Endodermal cell (in vitro differentiated cells): ENCODE measurements at places on chromosomes 1 and 21. TPM values are rescaled to one million over a fixed set of nuclear protein-coding genes. Genes with fewer than 3 reads are reported as not detected.

GRCh38 chr1:93980320-93981273 is 71.4 kb upstream of the GCLM start:
- peak; percentile 86 for DNase-seq

DNA sequence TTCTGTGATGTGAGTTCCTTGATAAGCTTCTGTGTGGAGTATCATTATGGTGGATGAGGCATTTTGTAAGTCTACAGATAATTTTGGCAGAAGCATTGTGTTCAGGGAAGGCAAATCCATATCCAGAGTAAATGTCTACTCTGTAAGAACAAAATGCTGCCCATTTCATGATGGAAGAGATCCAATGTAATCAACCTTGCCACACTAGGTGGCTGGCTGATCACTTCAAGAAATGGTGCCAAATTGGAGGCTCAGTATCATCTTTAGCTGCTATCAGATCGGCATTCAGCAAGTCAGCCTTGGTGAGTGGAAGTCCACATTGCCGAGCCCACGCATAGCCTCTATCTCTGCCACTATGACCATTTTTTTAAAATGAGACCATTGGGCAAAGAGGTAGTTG is 565.8 kb upstream of the USP24 start:
- no peak for DNase-seq

DNA sequence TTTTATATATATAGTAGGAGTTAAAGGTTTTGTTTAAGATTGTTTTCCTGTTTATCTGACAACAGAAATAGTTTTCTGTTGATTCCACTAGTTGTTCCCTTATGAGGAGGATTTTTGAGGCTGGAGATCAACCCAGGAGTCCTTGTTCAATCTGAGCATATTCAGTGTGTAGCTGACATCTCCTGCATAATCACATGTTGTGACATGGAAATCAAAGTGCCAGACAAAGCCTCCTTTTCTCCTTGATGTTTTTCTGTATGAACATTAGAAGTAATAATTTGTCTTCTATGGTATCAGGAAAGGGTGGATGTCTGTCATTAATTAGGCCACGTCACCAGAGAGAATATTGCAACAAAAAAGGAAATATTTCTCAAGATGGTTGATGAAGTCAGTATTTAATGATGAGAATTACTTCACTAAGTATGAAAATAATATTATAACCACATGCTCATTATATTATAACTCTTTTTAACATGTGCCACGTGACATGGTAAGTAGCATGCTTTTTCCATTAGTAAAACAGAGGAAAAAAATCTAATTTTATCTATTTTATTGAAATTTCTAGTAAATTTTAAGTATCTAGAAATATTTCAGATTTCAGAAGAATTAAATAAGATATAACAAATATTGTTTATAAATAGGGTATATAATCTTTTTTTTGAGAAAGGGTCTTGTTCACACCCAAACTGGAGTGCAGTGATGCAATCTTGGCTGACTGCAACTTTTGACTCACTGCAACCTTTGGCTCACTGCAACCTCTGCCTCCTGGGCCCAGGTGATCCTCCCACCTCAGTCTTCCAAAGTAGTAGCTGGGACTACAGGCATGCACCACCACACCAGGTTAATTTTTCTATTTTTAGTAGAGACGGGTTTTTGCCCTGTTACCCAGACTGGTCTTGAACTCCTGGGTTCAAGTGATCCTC is 223.5 kb downstream of the HMCN1 start:
- no peak for DNase-seq

DNA sequence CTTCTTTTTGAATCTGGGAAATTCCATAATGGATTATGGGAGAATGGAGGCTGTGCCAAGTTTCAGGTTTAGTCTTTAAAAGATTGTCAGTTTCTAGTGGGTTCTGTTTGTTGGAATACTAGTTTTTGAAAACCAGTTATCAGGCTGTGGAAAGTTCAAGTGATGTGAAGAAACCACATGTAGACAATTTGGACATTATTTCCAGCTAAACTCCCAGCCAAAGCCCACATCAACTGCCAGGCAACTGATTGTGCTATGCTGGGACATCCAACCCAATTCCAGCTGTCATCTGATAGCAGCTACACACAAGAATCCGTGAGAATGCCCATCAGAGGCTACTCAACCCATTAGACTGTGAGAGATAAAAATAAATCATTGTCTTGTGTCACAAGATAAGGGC is 546.1 kb upstream of the ADAMTS5 start:
- DNase-seq, result no peak

DNA sequence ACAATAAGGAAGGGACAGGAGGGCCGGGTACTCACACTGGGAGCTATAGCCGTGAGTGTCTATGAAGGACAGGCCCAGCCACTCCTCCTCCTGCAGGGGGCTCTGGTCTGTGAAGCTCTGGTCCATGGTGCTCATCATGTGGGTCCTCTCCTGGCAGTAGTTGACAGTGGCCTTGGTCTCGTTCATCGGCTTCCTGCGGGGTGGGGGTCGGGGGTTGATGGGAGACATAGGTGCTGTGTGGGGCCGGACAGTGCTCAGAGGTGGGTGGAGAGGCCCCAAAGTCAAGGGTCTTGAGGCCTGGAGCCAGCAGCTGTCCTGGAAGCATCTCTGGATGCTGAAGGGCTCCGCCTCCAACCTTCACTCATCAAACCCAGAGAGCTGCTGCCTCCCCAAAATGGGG is 260.4 kb downstream of the PTPRU start:
- DNase-seq, result no peak

DNA sequence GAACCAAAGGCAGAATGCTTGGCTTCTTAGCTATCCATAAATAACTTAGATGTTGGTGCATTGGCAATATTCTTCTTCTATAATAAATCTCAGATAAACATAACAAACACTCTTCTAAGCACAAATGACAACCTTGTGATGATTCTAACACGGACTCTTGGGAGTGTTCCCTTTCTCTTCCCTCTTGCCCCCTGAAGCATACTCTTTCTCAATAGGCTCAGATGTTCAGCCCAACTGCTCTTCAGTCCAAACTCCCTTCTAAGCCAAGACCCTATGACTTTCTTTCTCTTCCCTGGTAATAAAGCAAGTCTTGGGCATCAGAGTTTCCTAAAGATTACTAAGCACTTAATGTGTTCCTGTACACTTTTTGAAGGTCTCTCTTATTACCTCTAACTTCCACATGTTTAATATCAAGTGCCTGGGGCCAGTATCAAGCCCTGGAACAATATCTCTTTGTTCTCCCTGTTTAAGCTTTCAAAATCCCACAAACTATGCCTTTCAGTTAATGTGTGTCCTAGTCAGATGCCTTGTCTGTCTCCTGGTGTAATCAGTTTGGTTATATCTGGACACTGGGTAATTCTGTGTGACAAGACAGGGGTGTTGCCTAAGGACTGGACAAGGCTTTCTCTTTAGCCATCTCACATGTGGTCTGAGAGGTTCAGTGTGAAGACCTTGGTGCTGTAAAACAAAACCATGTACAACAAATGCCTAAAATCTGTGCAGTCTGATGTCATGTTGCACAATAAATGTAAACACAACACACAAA is 92.9 kb upstream of the IVNS1ABP start:
- no peak for DNase-seq

DNA sequence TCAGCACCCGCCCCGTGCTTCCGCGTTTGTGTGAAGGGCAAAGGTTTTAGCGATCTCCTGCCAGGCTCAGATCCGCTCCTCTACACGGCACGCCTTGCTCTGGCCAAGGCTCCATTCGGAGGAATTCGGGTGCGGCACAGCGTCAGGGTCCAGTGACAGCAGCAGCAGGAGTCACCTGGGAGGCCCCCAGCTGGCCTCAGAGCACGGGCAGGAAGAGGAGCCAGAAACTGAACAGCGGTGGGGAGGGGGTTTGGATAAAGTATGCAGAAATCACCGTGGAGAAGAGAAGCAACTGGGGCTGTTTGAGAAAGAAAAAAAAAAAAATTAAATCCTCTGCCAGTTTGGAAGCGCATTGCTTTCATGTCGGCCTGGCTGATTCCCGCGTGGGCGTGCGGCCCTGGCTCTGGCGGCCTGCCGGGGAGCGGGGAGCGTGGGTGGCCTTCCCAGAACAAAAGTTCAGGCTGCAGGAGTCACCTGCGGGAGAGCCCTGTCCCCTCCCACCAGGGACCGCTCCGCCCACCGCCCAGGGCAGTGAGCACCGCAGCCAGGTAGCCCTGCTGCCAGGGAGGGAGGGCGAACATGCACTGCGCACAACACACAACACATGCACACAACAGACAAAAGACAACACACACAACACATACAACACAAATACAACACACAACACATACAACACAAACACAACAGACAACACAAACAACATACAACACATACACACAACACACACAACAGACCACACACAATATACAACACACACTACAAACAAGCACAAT is 107.6 kb downstream of the ETS2 start:
- peak; percentile 88 for DNase-seq

- DNase-seq, result peak; percentile 61
Observed at GRCh38 chr1:41503538-41504113, 19.1 kb upstream of the EDN2 start.

- DNase-seq, result no peak
Observed at GRCh38 chr1:40708750-40709099, 17.2 kb downstream of the NFYC start.

GRCh38 chr1:223225481-223225880 is 82.4 kb upstream of the TLR5 start:
- no peak for DNase-seq

GRCh38 chr1:88768816-88769215 is 84.7 kb downstream of the PKN2 start:
- DNase-seq, result no peak

GRCh38 chr1:212190169-212190568 is 95.0 kb upstream of the PPP2R5A start:
- DNase-seq, result no peak

- DNase-seq, result no peak
Observed at GRCh38 chr1:209414803-209415329, 168.6 kb upstream of the CAMK1G start.

DNA sequence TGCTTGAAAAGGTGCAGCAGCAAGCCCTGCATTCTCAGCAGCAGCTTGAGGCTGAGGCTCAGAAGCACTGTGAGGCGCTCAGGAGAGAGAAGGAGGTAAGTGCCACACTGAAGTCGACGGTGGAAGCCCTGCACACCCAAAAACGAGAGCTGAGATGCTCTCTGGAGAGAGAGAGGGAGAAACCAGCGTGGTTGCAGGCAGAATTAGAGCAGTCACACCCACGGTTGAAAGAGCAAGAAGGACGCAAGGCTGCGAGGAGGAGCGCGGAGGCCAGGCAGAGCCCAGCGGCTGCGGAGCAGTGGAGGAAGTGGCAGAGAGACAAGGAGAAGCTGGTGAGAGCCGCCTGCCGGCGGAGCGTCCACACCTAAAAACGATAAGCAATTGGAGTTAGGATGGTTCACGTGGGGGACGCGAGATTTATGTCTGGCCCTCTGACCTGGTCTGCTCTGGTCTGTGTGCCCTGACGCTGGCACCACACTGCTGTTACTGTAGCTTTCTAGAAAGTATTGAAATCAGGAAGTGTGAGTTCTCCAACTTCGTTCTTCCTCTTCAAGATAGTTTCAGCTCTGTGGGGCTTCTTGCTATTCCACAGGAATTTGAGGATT is 26.7 kb upstream of the DIP2A start:
- no peak for DNase-seq

DNA sequence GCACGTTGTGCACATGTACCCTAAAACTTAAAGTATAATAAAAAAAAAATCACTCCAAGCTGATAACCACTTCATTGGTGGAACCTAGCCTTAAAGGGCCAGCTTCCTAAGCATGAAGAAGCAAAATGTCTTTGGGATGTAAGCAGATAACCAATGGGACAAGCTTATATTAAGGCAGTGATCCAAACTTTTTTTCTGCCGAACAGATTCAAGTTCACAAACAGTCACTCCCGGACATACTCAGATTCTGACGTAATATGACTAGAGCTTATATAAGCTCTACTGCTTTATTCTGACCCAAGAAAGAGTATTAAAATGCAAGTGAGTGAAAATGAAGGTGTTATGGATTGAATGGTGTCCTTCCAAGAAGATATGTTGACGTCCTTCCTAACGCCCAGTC is 44.9 kb upstream of the HIVEP3 start:
- no peak for DNase-seq

GRCh38 chr1:30085811-30086770 is 637.3 kb downstream of the MATN1 start:
- DNase-seq, result peak; percentile 97

DNA sequence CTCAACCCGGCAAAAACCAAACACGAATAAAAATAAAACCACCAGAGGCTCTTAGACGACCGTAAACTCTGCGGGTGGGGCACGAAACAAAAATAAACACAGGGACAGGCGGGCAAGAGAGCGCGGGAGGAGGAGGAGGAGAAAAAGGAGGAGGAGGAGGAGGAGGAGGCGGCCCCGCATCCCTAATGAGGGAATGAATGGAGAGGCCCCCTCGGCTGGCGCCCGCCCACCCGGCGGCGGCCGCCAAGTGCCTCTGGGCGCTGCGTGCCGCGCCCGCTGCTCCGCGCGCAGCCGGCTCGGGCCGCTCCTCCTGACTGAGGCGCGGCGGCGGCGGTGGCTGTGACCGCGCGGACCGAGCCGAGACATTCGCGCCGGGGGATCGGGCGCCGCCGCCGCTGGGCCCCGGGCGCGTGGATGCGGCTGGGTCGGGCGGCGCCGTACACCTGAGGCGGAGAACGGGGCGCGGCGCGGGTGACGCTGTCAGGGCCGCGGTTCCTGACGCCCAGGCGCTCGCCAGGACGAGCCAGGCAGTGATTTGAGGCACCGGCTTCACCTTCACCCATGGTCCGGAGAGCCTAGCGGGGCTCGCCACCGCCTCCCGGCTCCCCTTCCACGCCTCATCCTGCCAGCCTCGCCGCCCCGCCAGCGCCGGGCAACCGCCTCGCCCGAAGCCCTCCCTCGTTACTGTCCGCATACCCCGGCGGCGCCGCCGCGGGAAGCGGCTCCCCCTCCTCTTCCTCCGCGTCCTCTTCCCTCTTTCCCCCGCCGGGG is at the start of gene MARK1:
MARK1 (plus strand) TSS at position 229 of the 771 bp plus-strand sequence. CDS start 687 bp downstream, outside the sequence.
- peak; percentile 86 for DNase-seq

DNA sequence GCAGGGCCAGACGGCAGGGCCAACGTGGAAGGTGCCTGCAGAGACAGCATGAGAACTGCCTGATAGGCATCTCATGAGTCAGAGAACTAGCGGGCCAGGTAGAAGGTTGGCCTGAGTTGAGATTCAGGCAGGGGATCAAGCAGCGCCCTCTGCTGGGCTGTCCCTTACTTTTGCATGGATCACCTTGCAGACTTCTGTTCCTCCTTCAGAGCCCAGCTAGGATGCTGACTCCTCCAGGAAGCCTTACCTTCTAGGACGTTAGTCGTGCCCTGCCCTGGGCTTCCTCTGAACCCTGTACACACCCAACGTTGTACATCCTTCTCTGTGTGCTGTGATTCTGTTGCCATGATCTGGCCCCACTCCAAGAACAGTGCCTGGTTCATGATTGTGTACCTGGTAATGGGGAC is 231.3 kb upstream of the VAMP3 start:
- DNase-seq, result peak; percentile 96

GRCh38 chr1:19023787-19024186 is 67.3 kb upstream of the IFFO2 start:
- DNase-seq, result no peak

Gene MIGA1
- 9.5 to 9.8 TPM (median 9.7 TPM) in 3 replicates for total RNA-seq

Gene TMPRSS15
- 0.13 and 0.25 TPM in 2 replicates for total RNA-seq

Gene PCP4
- total RNA-seq, result not detected in 3 replicates

Gene ADAMTSL4
- 3.5 to 12.3 TPM (median 3.7 TPM) in 3 replicates for total RNA-seq

Gene JAK1
- total RNA-seq, result 22.9 and 23.4 TPM in 2 replicates

Gene SV2A
- 23.9 and 26.2 TPM in 2 replicates for total RNA-seq

Gene HSPB7
- not detected in 2 replicates for total RNA-seq

Gene NUF2
- total RNA-seq, result 28.2 to 43.8 TPM (median 35.8 TPM) in 3 replicates

Gene S100A2
- total RNA-seq, result 0.92 and 1.4 TPM in 2 replicates

Gene F13B
- total RNA-seq, result not detected in 3 replicates

Gene BNIPL
- 0.56 and 1.6 TPM in 2 replicates for total RNA-seq

Gene RIPPLY3
- 13.8 and 15.6 TPM in 2 replicates for total RNA-seq

Gene GSTM5
- total RNA-seq, result 0.70 TPM in 1 of 2 replicates, not detected in the other

Gene C1orf105
- not detected in 2 replicates for total RNA-seq

Gene SDC3
- 76.5 and 94.1 TPM in 2 replicates for total RNA-seq

Gene RGSL1
- not detected in 2 replicates for total RNA-seq
